Left lung (tissue), 14 donors: ENCODE measurements at places on chromosomes 5 and 9. TPM values are rescaled to one million over a fixed set of nuclear protein-coding genes. Genes with fewer than 3 reads are reported as not detected.

GRCh38 chr9:24351258-24351657, 194.4 kb downstream of the IZUMO3 start:
- H3K4me1 ChIP-seq = no peaks in the 10 kb centered on the region
- no peak overlapping the region for H3K27ac ChIP-seq
- no peak overlapping the region for H3K4me3 ChIP-seq
- no peaks in the 10 kb centered on the region for H3K36me3 ChIP-seq
- no peak for DNase-seq
- H3K27me3 ChIP-seq = no peaks in the 10 kb centered on the region

GRCh38 chr9:110188991-110189390, 19.0 kb downstream of the C9orf152 start:
- H3K4me1 ChIP-seq = peaks cover 53% of the 10 kb centered on the region
- no peak overlapping the region for H3K4me3 ChIP-seq
- no peaks in the 10 kb centered on the region for H3K27me3 ChIP-seq
- H3K27ac ChIP-seq = peak overlapping the region; percentile 75
- no peaks in the 10 kb centered on the region for H3K36me3 ChIP-seq
- DNase-seq = peak; percentile 58

- H3K36me3 ChIP-seq = no peaks in the 10 kb centered on the region
- no peak overlapping the region for H3K4me3 ChIP-seq
- DNase-seq = no peak
These were observed 83.0 kb upstream of the TNC start for GRCh38 chr9:115200711-115201505.

GRCh38 chr5:179596421-179596820, 27.1 kb downstream of the HNRNPH1 start:
- no peak overlapping the region for H3K4me3 ChIP-seq

GRCh38 chr9:100020121-100020795, 78.5 kb downstream of the ERP44 start:
- no peak for DNase-seq
- H3K27me3 ChIP-seq = no peaks in the 10 kb centered on the region
- H3K4me3 ChIP-seq = no peak overlapping the region
- no peak overlapping the region for H3K27ac ChIP-seq
- H3K36me3 ChIP-seq = no peaks in the 10 kb centered on the region

DNA sequence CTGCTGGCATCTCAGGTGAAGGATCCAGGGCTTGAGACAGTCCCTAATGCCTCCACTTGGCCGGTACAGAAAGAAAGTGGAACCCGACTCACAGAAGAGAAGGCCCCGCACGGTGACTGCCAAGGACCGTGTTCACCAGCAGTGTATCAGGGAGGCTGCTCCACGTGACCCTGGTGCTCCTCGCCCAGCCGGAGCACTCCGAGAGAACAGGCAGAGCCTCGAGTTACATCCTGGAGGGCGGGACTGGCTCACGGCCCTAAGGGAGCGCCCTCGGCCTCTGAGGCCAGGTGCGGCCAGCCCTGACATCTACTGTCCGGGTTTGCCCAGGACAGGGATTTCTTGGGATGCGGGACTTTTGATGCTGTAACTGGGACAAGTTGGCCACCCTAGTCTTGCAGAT, 104.0 kb upstream of the SARDH start:
- H3K27ac ChIP-seq = no peak overlapping the region
- no peak overlapping the region for H3K4me3 ChIP-seq
- peak; percentile 72 for DNase-seq
- H3K36me3 ChIP-seq = no peaks in the 10 kb centered on the region

SVEP1 gene
- 24.2 TPM for total RNA-seq

PCDHGA10 gene
- 3.9 TPM for total RNA-seq
